Activated CD8-positive, alpha-beta memory T cell treated with anti-CD3 and anti-CD28 coated beads for 48 hours (primary cell): ENCODE measurements at places on chromosomes 2 and 18.

DNA sequence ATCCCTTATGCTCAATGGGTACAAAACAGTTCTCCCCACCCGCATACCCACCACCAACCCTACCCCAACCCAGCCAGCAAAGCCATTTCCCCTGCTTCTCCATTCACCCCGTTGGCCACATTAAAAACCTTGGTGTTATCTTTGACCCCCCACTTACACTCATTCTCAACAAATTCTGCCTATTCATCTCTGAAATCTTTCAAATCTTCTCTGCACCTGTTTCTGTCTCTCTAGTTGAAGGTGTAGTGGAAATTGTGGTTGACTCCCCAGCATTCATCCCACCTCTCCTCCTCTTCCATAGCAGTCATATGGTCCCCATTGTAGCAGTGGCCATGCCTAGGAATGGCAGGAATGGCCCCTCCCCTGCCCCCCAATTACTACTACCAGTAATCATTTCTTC, 20.5 kb upstream of the TET3 start:
- no peak for DNase-seq

DNA sequence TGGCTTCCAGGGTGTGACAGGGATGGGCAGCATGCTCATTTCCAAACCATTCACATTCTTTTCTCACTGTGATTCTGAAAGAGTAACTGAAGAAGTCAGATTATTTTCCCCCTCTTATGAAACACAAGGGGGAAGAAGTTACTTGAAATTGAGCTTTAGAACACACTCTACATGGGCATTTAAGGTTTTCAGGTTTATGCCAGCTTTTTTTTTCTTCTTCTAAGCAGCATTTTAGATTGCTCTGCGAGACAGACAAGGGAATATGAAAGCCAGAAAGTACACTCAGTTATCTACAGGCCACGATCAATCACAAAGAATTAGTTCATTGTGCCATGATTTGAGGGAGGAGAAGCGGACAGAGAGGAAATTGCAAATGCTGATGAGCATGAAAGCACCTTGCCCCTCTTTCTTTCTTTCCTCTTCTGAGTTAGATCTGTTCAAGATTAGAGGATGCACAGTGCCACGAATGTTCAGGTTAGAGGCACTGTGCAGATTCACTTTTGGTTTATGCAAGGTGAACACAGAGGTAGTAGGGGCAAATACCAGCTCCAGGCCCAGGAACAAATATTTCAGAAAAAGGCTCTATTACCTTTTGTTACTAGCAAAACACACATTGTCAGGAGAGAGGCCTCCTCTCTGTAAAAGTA, 49.2 kb downstream of the CXCR4 start:
- no peak for DNase-seq

DNA sequence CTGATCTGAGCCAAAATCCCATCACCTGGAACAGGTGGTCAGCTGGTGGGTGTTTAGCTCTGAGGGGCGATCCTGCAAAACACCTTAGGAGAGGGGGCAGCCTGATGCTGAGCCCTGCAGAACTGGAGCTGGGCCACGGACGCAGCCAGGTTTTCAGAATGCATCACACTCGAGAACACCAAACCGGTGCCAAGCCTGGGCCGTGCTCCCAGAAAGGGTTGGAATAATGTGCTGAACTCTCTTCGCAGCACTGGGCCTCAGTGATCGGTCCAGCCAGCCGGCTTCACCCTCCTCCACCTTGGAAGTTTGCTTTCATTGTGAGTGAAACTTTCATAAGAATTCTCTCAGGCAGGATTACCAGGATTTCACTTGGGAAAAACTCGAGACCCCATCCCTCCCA, 56.5 kb upstream of the TTC39C start:
- DNase-seq, result no peak

- DNase-seq, result no peak
These were observed 517.2 kb downstream of the PLCL1 start for GRCh38 chr2:198321522-198322088.

GRCh38 chr2:88116669-88117432, 11.0 kb downstream of the FABP1 start:
- no peak for DNase-seq
